ENCODE measurements at places on chromosomes 11 and 22.

GRCh38 chr22:41021613-41022454 lies 70.6 kb upstream of the EP300 start:
- DNase-seq: peak; percentile 74

GRCh38 chr11:14555818-14556217 lies 35.6 kb upstream of the PSMA1 start:
- DNase-seq: no peak

DNA sequence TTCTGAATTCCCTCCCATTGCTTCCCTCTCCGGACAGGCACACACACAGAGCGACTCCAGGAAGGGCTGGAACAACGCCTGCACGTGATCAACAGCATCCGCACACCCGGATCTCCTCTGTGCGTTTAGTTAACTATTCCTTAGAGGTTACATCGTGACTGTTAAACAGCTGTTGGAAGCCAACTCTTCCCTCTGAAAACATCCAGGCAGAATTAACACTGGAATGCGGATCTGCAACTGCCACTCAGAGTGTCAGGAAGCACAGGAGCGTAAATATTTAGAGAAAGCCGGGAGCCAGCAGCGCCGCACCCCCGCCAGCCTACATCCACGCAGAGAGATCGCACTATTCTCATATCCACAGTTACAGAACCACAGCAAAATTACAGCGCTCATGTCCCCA lies 46.2 kb downstream of the SHANK2 start:
- DNase-seq: no peak

GRCh38 chr11:2772544-2773031 lies 72.8 kb upstream of the KCNQ1OT1 start:
- peak; percentile 13 for DNase-seq

DNA sequence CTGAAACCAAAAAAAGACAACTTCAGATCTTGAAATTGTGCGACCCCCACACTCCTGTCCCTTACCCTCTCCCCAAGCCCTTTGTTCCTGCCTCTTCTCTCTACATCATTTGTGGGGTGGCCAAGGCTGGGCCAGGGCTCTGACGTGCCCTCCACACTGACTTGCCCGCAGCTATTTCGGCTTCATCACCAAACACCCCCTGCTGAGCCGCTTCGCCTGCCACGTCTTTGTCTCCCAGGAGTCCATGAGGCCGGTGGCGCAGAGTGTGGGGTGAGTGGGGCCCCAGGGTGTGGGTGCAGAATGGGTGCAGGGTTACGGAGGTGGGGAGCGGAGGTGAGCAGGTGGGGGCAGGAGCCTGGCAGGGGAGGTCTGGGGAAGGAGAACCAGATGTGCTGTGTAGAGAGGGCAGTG lies 9.5 kb downstream of the MAPK8IP2 start:
- DNase-seq: no peak

GRCh38 chr11:95660038-95660437 lies 129.5 kb downstream of the FAM76B start:
- no peak for DNase-seq

DNA sequence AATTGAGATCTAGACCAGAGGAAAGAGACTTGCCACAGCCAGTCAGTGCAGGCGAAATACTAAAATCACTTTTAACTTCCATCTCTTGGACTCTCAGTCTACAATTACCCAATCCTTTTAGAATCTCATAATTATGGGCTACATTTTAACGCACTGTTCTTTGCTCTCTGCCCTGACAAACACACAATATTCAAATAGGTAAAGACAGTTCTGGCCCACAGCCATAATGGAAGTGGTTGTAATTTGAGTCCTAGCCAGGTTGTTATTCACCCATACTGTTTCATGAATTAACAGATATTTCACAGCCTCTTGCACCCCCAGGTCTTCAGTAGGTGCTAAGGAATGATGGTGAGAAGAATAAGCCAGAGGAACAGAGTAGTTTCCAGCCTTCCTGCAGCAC lies 830 bp downstream of the C11orf97 start:
- no peak for DNase-seq

GRCh38 chr22:25759825-25760231 lies 17.8 kb downstream of the MYO18B start:
- DNase-seq: peak; percentile 81

DNA sequence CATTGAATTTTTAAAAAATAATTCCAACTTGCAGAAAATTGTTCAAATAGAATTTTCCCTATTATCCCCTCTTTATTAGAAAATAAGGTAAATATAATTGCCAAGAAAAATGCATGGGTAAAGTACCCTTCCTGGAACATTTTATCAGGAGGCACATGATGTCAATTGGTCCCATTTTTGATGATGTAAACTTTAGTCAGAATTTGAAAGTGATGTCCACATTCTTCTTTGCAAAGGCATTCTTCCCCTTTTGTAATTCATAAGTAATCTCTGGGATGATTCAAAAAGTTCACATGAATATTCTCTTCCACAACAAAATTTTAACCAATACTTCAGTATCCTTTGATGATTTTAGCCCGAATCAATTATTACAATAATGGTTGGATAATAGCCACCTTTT lies 86.9 kb upstream of the ANO3 start:
- DNase-seq: no peak

DNA sequence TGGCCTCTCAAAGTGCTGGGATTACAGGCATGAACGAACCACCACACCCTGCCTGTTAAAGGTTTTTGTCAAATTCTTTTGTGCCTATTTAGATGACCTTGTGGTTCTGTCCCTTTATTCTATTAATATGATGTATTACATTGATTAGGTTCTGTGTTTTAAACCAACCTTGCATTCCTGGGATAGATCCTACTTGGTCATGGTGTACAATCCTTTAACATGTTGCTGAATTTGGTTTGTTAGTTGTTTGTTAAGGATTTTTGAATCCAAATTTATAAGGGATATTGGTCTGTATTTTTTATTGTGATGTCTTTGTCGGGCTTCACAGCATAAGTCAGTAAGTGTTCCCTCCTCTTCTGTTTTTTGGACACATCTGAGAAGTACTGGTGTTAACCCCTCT lies 29.0 kb upstream of the CLDN5 start:
- no peak for DNase-seq

Measured in RKO (cell line).